Sigmoid colon (tissue), 7 donors: ENCODE measurements at places on chromosomes 7 and 10. TPM values are rescaled to one million over a fixed set of nuclear protein-coding genes. Genes with fewer than 3 reads are reported as not detected.

- H3K27ac ChIP-seq = no peak overlapping the region
- DNase-seq = no peak
- H3K27me3 ChIP-seq = peaks cover 8% of the 10 kb centered on the region
- no peaks in the 10 kb centered on the region for H3K36me3 ChIP-seq
- H3K4me3 ChIP-seq = no peak overlapping the region
- peaks cover 5% of the 10 kb centered on the region for H3K4me1 ChIP-seq
Measured at GRCh38 chr10:43350156-43350555, 21.3 kb upstream of the FXYD4 start.

LIPK gene
- total RNA-seq = not detected

- H3K36me3 ChIP-seq = no peaks in the 10 kb centered on the region
- no peaks in the 10 kb centered on the region for H3K4me1 ChIP-seq
- H3K27ac ChIP-seq = no peak overlapping the region
- no peak overlapping the region for H3K4me3 ChIP-seq
- DNase-seq = no peak
Measured at GRCh38 chr10:28087661-28088351, 88.9 kb upstream of the ODAD2 start.

FZD1 gene
- 14.5 TPM for total RNA-seq

FRMPD2 gene
- total RNA-seq = not detected

DNA sequence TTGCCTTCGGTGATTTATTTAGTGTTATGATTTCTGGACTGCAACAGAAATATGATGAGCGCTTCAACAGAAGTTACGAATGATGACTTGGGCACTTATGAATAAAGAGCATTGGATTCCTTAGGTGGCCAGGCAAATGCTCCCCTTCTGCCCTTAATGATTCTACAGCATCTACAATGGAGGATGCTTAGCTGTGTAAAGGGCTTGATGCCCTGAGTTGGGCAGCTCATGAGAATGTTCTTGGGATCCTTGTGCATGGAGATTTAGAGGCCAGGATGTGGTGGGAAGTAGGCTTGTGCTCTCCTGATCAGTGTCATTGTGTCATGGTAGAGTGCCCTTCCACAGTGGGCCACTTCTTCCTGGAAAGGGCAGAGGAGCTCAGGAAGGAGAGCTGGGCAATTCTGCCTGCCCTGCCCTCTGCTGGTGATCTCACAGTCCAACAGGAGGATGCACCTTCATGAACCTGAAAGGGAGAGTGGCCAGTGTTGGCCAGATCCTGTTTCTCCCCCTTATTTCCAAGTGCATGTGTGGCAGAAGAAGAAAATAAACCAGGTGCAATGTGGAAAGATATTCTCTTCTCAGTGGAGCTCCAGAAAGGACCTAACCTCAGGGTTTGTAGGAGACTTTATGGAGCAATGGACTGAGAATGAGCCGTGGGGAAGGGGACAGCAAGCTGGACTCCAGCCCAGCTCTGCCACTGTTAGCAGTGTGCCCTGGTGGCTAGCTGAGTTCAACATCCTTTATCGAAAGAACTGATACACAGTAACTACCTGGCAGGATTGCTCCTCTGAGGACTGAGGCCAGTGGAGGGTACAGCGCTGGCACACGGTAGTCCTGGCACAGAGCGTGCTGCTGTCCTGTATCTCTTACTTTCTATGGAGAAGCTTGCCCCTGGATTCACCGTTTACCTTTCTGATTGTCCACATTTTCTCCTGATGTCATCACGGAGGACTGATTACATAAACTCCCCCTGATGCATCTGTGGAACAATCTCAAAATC, 182.9 kb downstream of the BMPER start:
- H3K27me3 ChIP-seq = no peaks in the 10 kb centered on the region
- DNase-seq = no peak
- H3K4me1 ChIP-seq = no peaks in the 10 kb centered on the region
- H3K27ac ChIP-seq = no peak overlapping the region

MYOF gene
- 33.6 TPM for total RNA-seq

DNA sequence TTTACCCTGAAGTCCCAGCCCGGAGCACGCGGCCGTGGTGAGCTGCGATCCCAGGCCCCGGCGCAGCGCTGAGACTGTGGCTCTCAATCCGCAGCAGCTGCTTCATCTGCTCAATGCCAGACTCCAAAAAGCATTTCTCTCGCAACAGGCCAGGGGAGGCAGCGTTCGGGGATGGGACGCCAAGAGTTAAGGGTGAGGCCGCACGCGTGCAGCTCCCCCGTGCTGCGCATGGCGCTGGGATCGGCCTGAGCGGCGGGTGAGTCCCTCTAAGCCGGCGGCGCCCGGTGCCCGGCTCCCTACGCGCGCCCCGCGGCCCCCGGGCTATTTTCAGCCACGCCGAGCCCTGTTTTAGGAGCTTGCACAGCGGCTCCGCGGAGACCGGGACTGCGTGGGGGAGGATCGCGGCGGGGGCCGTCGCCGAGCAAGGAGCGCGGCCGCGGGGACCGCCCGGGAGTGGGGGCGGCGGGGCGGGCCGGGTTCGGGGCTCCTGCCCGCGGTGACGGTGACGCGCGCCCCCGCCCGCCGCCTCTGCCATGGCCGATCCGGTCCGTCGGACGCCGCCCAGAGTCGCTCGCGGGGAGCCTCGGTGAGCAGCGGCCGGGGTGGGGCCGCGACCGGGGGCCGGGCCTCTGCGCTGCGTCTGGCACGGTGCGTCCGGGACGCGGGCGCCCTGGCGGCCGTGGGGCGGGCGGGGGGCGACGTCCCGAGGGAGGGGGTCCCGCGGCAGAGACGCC, 29.4 kb upstream of the JAKMIP3 start:
- no peak for DNase-seq
- H3K4me1 ChIP-seq = peaks cover 14% of the 10 kb centered on the region
- peak overlapping the region; percentile 65 for H3K27ac ChIP-seq
- H3K4me3 ChIP-seq = peak overlapping the region; percentile 10
- H3K36me3 ChIP-seq = no peaks in the 10 kb centered on the region

GRCh38 chr10:102682416-102682815, 31.8 kb downstream of the ARL3 start:
- no peak overlapping the region for H3K4me3 ChIP-seq
- H3K27ac ChIP-seq = no peak overlapping the region
- H3K27me3 ChIP-seq = no peaks in the 10 kb centered on the region
- H3K36me3 ChIP-seq = no peaks in the 10 kb centered on the region
- peaks cover 13% of the 10 kb centered on the region for H3K4me1 ChIP-seq

DNA sequence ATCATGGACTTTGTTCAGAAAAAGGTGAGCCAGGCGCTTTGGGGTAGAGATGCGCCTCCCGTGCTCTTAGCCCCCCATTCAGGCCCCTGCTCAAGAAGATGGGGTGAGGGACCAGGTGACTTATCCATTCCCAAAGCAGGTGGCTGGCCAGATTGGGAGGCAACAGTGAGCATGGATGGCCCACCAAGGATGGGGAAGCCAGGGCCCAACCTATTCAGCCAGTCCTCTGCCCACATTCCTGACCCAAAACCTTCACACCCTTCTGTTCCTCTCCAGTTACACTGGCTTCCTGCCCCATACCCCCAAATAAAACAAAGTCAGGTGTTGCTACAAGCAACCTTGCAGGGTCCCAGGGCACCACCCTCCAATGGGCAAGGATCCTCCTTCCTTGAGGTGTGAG, 44.4 kb downstream of the TSPAN15 start:
- H3K27me3 ChIP-seq = no peaks in the 10 kb centered on the region
- no peaks in the 10 kb centered on the region for H3K36me3 ChIP-seq
- H3K4me1 ChIP-seq = peaks cover 100% of the 10 kb centered on the region
- no peak overlapping the region for H3K4me3 ChIP-seq
- H3K27ac ChIP-seq = peak overlapping the region; percentile 82
- DNase-seq = peak; percentile 51

IGF2BP3 gene
- total RNA-seq = 1.6 TPM

COL28A1 gene
- total RNA-seq = 25.5 TPM

ABCB4 gene
- 0.49 TPM for total RNA-seq

GRCh38 chr10:86962136-86962980, 4.0 kb downstream of the SNCG start:
- H3K4me3 ChIP-seq = no peak overlapping the region
- H3K27me3 ChIP-seq = no peaks in the 10 kb centered on the region
- no peak overlapping the region for H3K27ac ChIP-seq
- no peaks in the 10 kb centered on the region for H3K36me3 ChIP-seq
- peaks cover 41% of the 10 kb centered on the region for H3K4me1 ChIP-seq
- DNase-seq = peak; percentile 57

DNA sequence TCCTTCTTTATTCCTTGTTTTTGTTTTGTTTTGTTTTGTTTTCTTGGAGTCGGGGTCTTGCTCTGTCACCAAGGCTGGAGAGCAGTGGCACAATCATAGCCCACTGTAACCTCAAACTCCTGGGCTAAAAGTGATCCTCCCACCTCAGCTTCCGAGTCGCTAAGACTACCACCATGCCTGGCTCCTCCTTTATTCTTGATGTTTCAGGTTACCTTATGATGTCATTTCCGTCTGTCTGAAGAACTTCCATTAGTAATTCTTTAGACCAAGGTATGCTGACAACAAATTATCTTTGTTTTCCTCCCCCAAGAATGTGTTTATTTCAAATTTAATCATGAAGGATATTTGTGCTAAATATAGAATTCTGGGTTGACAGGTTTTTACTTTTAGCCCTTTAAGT, 18.1 kb upstream of the ATAD1 start:
- no peak overlapping the region for H3K27ac ChIP-seq
- H3K4me3 ChIP-seq = no peak overlapping the region
- H3K4me1 ChIP-seq = no peaks in the 10 kb centered on the region
- no peaks in the 10 kb centered on the region for H3K36me3 ChIP-seq
- no peaks in the 10 kb centered on the region for H3K27me3 ChIP-seq

- H3K4me3 ChIP-seq = no peak overlapping the region
- no peak for DNase-seq
- peak overlapping the region; percentile 18 for H3K27ac ChIP-seq
- H3K36me3 ChIP-seq = no peaks in the 10 kb centered on the region
- no peaks in the 10 kb centered on the region for H3K27me3 ChIP-seq
- H3K4me1 ChIP-seq = no peaks in the 10 kb centered on the region
Measured at GRCh38 chr10:5619362-5620211, 46.8 kb downstream of the ASB13 start.

DNA sequence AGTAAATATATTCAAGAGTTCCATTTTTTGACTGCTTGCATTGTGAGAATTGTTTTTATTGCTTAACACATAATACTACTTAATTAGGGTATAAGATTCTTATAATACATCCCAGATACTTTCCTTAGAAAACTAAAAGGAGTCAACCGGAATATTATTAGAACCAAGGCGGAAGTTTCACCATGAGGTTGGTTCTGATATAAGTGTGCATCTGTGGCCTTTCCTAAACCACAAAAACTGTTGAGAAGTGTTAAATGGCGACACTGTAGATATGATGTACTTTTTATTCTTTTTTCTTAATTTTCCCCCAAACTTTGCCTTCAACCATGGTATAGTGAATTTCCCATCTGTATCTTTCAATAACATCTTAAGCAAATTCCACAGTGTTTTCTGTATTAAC, 32.3 kb upstream of the INHBA start:
- no peak overlapping the region for H3K4me3 ChIP-seq
- no peaks in the 10 kb centered on the region for H3K27me3 ChIP-seq
- DNase-seq = no peak
- no peaks in the 10 kb centered on the region for H3K4me1 ChIP-seq

- H3K27me3 ChIP-seq = peaks cover 35% of the 10 kb centered on the region
- peaks cover 18% of the 10 kb centered on the region for H3K4me1 ChIP-seq
- no peak within 1 kb of the TSS for H3K27ac ChIP-seq
- H3K4me3 ChIP-seq = no peak within 1 kb of the TSS
Measured at GRCh38 chr10:1737222-1738061, at the start of gene ADARB2. Gene ADARB2 (minus strand): TSS chr10:1737525.

DNA sequence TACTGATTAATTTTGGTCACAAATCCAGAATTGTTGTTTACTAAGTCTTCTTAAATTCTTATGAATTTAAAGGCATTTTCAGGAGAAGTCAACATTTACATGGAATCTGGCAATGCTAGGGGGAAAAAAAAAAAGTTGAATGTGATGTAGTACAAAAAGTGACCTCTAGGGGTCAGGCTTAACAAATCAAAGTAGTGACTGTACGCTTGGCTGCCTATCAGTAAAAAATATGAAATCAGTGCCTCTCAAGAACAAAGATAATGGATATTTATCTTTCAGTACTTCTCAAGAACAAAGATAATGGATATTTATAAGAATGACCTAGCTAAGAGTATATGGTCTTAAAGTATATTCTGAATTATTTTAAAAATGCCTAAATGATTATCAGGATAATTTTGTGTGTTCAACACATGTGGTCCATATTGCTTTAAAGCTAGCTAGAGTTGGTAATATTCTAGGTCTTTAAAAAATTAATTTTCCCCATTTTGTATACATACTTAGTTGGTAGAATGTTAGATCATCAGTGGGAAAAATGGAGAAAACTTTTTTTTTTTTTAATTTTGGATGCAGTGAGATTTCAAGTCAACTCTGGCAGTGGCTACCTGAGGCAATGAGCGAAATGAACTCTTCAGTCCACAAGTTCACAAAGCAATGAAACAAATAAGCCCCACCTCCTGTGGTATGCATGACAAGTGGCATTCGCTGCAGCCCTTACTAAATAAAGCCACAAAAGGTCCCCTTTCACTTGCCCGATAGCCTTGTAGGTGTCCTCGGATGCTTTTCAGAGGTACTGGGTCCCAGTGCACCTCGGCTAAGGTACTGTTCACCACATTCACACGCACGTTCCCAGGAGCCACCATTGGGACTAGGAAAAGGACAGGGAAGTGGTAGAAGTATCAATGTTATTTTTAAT, 51.2 kb upstream of the LAMB4 start:
- H3K4me1 ChIP-seq = no peaks in the 10 kb centered on the region
- no peaks in the 10 kb centered on the region for H3K27me3 ChIP-seq
- H3K36me3 ChIP-seq = no peaks in the 10 kb centered on the region
- H3K4me3 ChIP-seq = no peak overlapping the region
- no peak overlapping the region for H3K27ac ChIP-seq

STRIP2 gene
- total RNA-seq = 0.49 TPM

OR6V1 gene
- not detected for total RNA-seq

FOXP2 gene
- 91.2 TPM for total RNA-seq

DNA sequence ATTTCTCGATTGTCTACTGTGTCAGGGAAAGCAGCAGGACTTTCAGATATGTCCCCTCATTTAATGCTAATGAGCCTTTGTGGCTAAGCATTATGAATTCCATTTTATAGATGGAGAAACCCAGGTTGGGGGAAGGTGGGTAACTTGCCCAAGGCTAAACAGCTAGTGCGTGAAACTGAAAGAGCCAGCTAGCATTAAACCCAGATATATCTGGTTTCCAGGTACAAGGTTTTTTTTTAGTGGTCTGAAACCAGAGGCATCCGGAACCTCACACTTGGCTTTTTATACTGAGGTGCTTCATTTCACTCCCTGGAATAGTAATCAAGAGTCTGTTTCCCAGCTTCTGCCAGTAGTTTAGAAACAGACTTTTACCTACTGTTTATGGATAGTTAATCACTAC, 694.8 kb downstream of the PHTF2 start:
- no peak for DNase-seq
- no peak overlapping the region for H3K27ac ChIP-seq
- H3K4me3 ChIP-seq = no peak overlapping the region
- no peaks in the 10 kb centered on the region for H3K36me3 ChIP-seq

PLEKHS1 gene
- total RNA-seq = not detected
